ENCODE measurements at places on chromosomes 1 and 21.
A peak's percentile ranks its signal among the peaks of the same experiment; 100 is the strongest.

DNA sequence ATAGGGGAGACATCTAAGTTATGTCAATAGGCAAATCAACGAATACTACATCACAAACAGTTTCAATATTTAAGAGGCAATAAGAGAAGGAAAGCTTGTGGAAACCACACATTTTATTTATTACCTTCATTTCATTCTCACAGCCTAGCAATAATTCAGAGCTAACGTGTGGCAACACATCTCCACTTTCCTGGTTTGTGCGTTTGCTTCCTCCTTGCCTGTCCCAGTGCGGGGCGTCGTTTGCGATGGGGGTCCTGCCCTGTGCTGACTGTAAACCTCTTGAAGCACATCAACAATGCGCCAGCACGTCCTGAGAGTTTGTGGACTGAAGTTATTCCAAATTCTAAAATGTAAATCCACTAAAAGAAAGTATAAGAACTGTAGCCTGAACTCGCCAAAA is 14.4 kb upstream of the VPS26C start:
- no peak for DNase-seq

GRCh38 chr1:181499825-181500224 is 16.5 kb downstream of the CACNA1E start:
- DNase-seq, result no peak

DNA sequence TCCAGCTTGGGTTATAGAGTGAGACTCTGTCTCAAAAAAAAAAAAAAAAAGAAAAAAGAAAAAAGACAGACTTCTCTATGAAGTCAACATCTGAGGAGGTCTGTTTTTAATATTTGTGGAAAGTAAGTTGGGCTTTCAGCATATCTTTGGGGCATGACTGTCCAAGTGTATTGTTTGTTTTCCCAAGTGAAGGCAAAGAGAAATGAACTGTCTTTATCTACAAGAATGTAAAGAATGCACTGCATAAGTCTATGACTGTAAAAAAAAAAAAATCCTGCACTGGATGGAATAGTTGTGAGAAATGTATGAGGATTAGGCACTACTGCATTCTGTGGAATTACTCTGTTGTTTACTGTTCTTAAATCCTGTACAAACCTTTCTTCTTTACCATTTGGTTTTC is 45.6 kb upstream of the TMEM61 start:
- no peak for DNase-seq

DNA sequence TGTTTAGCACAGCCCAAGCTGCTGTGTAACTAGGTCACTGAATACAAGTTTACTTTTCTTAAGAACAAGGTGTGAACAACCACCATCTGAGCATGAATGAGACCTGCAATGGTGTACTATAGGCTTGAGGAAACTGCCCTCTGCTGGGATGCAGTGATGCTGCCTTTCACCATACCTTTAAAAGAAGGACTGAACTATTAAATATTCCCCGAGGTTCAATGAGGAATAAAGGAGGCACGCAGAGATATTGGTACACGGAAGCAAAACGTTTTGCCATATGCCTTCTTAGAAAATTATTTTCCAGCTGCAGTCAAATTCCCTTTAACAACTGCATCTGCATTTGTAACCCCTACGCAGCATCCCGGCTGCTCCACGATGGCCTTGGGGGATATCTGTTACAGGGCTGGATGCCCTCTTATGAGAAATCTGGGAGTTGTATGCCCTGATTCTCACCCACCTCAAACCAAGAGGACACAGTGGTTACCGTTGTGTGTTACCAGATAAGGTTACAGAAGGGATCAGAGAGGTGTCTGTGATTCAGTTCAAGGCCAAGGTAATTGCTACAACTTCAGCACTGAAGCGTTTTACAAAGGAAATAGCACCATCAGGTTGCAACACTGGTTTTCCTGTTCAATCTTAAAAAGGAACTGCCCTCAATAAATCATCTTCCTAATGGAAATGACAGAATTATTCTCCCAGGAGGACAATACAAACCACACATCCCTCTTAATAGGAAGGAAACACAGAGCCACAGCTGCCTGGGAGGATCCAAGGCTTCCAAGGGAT is 470.5 kb downstream of the LTN1 start:
- no peak for DNase-seq

- no peak for DNase-seq
Observed at GRCh38 chr1:117686907-117687306, 81.1 kb downstream of the TENT5C start.

DNA sequence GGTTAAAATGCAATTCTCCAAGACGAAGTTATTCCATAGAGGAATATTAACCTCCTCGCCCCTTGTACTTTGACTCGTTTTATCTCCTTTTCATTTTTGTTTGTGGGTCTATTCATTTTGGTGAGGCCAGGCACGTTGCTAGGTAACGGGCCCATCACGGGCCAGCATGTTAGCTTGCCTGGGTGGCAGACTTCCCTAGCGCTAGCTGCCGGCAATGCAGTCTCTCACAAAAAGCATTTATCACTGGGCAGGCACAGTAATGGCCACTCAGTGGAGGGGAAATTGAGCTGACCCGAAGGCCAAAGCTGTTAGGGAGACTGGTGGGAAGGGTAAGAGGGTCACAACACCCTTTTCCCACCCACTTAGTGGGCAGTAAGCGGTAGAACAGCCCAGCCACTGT is 234.4 kb upstream of the FOXD3 start:
- no peak for DNase-seq

DNA sequence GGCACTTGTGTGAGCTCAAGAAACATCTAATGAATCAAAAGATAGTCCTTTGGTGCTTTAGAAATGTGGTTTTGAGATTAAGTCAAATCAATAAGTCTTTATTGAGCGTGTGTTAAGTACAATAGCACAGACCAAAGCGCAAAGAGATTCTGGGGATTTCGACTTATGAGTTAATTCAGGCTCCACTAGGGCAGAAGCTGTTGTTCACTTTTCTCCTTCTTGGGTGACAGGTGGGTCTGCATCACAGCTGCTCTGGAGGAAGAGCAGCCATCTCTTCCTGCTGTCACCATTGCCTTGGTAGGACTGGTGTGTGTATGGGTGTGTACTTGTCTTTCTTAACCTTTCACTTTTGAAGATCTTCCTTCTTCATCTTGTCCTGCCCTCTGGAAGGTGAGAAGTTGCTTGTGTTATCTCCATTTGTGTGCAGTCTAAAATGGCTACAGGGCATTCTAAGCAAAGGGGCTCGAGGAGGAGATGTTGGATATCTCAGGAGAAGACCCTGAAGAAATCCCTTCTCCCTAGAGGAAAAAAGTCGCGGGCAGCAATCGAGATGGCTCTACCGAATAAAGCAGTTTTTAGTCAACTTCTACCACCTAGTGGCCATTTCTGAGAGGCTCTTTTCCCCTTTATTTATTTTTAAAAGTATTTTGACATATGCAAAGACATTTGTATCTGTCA is 22.9 kb upstream of the DISC1 start:
- peak; percentile 73 for DNase-seq

- DNase-seq, result no peak
Observed at GRCh38 chr1:24151175-24151533, 8.2 kb upstream of the IL22RA1 start.

- DNase-seq, result no peak
Observed at GRCh38 chr1:205627956-205628355, 3.9 kb downstream of the ELK4 start.

DNA sequence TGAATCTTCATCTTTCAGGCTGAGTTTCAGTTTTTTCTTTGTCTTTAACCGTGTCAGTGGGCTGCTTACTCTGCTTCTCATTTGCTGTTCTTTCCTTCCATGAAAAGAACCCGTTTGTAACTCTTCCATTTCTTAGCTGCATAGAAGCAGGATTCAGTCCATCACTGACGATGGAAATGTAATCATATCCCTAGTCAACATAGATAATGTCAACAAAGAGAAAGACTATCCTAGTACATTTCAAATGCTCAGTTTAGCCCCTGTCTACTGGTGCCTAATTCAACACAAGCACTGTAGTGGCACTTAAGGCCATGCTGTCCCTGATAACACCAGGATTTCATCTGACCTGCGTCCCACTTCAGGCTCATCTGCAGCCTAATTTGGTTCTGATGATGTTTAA is 376 bp downstream of the GBP1 start:
- DNase-seq, result no peak

DNA sequence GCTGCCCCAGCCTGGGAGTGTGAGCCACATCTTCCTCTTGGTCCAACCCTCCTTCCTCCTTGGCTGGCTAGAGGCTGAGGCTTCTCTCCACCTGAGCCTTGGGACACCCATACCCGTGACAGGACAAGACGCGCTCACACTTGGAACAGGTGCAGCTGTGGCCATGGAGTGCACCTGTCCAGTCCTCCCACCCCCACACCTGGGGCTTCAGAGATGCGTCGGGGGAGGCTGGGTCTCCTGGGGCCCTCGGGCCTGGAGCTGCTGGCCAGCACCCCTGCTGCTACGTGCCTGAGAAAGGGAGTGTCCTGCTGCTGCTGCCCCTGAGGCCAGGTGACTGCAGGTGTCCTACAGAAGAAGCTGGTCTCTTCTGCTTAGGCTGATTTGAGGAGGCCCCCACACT is 37.0 kb upstream of the TMEM52 start:
- no peak for DNase-seq

DNA sequence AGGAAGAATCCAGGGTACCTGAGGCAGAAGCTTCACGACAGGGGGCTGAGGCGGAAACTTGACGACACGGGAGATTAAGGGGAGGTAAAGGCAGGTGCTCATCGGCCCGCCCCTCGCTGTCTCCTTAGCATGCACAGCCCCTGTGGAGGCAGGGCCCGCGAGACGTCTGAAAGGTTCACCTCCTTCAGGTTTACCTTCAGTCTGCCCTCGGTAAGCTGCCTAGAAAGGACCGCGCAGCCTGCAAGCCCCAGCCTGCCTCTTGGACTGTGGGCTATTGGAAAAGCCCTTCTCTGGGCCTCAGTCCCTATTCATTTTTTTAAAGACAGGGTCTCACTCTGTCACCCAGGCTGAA is 28.5 kb downstream of the KNCN start:
- DNase-seq, result no peak

DNA sequence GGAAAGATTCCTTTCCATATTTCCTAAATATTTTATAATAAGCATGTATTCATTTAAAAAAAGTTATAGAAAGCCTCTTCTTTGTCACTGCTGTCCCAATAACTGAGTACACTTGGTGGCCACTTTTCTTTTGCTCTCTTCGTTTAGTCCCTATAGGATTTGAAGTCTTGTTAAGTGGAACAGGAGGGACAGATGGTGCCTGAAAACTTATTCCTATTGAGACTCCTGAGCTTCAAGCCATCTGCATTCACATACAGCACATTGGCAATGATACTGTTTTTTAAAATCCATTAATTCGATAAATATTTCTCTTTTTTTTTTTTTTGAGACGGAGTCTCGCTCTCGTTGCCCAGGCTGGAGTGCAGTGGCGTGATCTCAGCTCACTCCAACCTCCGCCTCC is 2.0 kb upstream of the ZBTB40 start:
- DNase-seq, result no peak

DNA sequence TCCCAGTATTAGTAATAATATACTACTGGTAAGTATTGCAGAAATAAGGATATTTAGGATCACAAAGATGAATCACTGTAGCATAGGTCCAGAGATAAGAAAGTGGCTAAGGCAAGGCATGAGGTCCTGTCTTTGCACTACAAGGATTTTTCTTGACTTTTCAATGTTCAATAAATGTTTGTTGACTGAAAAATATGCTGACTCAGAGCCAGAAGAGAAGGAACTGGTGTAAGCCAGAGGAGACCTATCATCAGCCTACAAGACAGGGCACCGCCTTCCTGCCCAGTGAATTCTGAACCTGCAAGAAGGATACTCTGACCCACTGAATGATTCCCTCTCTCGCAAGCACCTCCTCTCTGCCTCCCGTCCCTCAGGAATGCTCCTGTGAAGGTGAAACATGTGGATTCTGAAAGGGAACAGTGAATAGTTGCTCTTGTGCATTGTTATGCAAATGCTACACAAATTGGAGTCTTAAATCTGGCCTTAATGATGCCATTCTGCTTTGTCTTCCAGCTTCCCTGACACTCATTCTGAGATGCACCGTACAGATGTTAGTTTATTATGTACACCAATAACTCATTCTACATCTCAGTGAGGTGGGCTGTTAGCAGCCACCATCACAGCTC is 540.0 kb downstream of the OMA1 start:
- no peak for DNase-seq

DNA sequence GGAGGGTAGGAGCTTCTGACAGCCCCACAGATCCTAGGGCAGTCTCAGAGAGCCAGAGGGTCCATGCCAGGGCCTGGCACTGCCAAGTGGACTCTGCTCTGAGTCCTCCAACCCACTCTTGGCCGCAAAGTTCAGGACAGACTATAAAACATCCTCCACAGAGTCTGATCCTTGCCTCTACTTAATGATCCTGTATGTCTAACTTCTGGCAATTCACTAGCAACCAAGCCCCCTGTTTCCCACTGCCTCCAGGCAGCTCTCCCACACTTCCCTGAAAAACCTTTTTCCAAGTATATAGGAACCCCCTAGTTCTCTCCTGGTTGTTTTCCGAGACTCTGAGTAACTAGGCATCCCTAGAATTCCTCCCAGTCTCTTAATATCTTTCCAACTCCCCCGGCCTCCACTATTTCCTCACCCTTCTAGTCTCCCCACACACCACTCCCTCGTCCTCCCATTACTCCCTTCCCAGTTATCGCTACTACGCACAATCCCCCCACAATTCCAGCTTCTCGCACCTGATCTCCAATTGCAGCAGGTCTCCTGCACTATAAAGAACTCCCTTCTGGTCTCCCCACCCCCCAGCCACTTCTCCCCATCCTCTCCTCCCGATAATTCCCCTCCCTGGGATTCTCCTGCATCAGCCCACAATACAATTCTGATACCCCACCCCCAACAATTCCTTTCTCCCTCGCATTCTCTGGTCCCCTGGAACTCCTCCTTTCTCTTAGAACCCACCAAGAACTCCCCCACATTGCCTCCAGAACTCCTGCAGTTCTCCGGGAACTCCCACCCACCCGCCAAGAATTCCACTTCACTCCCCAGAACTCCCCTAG is 574 bp downstream of the IGSF9 start:
- no peak for DNase-seq

GRCh38 chr1:242456726-242457269 is 67.7 kb downstream of the PLD5 start:
- DNase-seq, result no peak

DNA sequence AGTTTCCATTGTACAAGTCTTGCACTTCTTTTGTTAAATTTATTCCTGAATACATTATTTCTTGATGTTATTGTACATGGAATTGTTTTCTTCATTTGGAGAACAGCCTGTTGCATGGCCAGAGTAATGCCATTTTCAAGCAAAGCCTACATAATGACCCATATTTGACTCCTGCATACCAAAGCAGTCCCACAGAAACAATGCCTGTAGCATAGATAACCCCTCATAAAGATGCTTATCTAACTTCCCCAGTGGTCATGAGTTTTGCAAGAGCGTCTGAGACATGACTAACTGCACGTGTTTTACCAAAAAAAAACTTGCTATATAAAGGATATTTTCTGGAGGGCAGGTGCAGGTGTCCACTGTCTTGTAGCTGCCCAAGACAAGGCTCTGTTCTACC is 30.3 kb upstream of the RLF start:
- no peak for DNase-seq

- no peak for DNase-seq
Observed at GRCh38 chr1:229121845-229122436, 149.0 kb upstream of the RAB4A start.

All from CD8-positive, alpha-beta T cell (primary cell).